Suppressor macrophage treated with lipopolysaccharide for 1 hour (primary cell): ENCODE measurements at places on chromosomes 6 and 20.

DNA sequence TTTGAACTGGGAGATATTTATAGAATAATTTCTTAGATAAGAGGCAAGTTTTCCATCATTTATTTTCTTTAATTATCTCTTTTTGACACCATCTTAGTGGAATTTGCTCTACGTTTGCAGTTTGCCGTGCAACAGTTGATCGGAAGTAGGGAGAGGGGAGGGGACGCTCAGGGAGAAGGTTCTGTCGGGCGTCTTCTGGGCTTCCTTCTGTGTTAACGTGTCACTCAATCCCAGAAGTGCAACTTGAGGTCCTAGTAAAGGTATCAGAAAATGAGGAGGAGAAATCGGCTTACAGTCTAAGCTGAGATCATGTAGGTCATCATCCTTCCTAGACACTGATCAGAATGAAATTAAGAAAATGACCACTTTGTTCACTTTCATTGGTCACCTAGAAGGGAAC lies 149.0 kb upstream of the SNX9 start:
- no peak for DNase-seq

DNA sequence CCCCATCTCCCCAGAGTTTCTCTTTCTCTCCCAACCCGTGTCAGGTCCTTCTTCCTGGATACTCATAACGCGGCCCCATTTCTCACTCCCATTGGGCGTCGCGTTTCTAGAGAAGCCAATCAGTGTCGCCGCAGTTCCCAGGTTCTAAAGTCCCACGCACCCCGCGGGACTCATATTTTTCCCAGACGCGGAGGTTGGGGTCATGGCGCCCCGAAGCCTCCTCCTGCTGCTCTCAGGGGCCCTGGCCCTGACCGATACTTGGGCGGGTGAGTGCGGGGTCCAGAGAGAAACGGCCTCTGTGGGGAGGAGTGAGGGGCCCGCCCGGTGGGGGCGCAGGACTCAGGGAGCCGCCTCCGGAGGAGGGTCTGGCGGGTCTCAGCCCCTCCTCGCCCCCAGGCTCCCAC lies at the start of gene HLA-F:
TSS of gene HLA-F (plus strand) at position 173 of the 404 bp plus-strand sequence. CDS start at position 203, 30 bp downstream.
- no peak for DNase-seq

DNA sequence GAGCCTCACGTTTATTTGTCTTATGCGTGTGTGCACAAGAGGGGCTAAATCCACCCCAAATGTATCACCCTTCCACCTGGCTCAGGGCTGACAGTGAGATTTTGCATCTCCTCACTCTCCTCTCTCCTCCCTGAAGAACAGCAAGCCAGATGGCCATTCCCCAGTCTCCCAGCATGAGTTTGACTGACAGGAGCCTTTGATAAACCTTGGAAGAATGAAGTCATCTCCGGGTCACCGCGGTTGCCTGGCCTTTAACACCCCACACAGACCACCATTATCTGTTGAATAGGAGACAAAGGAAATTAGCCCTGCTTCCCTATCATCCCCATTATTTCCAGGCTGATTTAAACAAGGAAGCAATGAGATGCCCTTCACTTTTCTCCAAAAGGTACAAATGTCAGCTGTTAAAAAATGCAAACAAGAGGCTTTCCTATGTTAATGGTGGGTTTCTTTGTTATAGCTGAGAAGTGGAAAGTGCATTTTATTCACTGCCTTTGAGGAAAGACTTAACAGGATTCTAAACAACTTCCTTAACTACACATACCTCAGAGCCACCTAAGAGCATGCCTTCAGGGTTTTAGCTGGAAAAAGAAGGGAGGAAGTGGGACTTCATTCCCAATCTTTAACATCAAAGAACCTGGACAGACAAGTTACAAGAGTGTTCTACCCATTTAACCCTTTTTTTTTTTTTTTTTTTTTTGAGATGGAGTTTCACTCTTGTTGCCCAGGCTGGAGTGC lies 524.8 kb upstream of the ID4 start:
- no peak for DNase-seq

- no peak for DNase-seq
Measured at GRCh38 chr6:62229231-62229630, 56.8 kb downstream of the KHDRBS2 start.

GRCh38 chr6:135703621-135704020 lies 147.9 kb upstream of the PDE7B start:
- DNase-seq = peak; percentile 70

DNA sequence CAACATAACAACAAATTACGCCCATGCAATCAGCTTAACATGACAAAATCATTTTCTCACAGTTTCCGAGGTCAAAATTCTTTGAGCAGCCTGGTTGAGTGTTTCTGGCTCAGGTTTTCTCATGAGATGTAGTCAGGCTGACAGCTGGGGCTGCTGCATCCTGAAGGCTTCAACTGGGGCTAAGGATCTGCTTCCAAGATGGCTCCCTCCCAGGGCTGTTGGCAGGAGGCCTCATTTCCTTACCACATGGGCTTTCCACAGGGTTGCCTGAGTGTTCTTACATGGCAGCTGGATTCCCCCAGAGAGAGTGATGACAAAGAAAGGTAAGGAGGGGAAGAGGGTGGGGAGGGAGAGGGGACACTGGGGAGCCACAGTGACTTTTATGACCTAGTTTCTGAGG lies 63.1 kb upstream of the NNAT start:
- no peak for DNase-seq

DNA sequence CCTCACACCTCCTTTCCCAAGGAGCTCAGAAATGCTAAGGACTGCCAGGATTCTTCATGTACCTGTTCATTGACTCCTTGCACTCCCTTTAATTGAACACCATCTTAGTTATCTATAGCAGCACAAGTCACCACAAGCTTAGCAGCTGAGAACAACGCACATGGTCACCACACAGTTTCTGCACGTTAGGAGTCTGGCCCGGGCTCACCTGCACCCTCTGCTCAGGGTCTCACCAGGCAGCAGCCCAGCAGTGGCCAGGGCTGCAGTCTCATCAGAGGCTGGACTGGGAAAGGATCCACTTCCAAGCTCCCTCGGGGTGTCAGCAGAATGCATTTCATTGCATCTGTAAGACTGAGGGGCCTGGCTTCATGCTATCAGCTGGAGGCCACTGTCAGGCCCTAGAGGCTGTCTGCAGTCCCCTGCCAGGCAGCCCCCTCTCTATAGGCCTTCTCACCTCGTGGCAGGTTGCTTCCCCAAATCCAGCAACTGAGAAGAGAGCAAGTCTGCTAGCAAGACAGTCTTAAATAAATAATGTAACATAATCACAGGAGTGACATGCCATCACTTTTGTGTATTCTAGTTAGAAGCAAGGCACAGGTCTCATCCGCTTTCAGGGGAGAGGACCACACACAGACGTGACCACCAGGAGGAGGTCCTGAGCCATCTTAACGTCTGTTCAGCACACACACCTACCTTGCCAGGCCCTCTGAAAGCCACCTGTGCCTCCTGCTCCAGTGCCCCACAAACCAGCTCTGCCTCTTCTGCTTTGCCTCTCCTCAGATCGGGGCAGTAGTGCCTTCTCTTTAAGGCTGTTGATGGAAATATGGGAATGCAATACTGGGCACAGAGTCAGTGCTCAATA lies 165.2 kb upstream of the CST7 start:
- DNase-seq = no peak

- DNase-seq = no peak
Measured at GRCh38 chr6:93124006-93124632, 295.2 kb downstream of the EPHA7 start.

DNA sequence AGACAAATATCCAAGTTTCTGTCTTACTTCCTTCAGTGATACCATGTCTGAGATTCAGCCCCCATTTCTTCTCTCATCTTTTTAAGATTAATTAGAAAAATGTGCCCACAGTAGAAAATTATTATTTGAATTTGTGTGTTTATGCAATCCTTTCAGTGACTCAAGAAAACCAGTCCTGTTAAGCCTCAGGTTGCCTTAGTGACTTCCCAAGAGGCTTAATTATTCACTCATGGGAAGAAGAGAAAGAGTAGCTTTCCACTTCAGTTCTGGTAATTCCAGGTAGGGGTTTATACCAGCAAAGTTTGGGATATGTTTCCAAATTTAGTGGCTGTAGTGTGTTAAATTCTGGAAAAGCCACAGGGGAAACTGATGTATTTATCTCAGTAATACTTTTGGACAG lies 149.1 kb downstream of the RIMS1 start:
- DNase-seq = no peak

- DNase-seq = no peak
Measured at GRCh38 chr6:54135665-54136369, 24.6 kb downstream of the MLIP start.

DNA sequence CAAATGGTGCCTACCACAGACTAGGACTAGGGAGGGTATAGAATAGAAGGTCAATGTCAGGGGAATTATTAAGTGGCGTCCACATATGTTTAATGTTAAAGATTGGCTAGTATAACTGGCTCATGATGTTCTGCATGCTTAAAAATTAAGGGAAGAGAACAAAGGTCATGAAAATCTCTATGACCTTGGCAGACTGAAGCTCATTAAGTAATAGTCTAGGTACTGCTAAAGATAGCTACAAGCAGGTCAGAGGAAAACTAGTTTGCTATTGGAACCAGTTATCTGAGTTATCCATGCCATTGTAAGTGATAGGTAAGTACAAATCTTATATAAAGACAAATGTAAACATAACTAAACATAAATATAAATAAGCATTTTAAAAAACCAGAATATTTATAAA lies 32.9 kb upstream of the PRSS35 start:
- DNase-seq = no peak

DNA sequence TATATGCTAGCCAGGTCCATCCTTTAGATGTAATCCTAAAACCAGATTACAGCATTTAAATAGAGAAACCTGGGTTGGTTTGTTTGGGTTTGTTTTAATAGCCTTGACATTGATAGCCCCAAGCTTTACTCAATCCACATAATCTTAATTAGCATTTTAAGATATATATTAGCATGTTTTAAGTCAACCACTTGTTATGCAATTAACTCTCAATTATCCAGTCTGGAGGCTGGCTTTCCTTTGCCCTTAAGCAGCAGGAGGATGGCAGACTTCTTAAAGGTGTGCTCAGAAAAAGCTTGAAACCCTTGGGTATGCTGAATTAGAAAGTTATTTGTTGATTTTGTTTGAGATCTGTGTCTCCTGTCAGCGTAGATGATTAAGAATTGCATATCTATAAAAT lies 46.3 kb upstream of the SMIM28 start:
- DNase-seq = no peak

- DNase-seq = no peak
Measured at GRCh38 chr6:99613705-99614429, 7.2 kb downstream of the PRDM13 start.

DNA sequence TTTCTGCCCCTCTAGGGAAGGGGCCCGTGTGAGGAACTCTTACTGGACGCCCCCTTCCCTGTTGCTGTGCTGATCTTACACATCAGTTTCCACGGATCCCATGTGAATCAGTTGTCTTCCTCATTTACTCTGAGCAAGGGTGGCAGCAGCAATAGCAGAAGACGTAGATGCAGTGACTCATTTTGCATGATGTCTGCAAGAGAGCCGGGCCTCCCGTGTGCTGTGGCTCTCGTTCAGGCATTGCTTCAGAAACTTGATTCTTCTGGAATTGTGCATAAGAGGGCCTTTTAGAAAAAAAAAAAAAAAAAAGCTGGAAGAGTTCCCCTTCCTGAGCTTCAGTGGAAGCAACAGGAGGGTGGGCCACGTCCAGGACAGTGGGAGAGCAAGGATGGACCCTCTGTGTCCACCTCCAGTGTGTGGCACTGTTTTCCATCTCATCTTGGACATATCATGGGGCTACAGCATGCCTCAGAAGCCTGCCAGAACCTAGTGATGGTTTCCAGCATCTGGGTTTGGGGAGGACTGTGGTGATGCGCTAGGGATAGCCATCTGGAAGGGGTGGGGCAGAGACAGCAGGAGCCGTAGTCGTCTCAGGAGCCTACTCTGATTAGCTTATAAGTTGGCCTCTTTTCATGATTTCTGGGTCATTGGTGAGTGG lies 62.1 kb downstream of the FOXO3 start:
- DNase-seq = peak; percentile 94

GRCh38 chr6:70651326-70651905 lies 16.3 kb upstream of the SMAP1 start:
- no peak for DNase-seq

GRCh38 chr6:135183532-135184440 lies 2.7 kb downstream of the MYB start:
- peak; percentile 73 for DNase-seq

GRCh38 chr20:25258828-25259227 lies 10.9 kb downstream of the PYGB start:
- no peak for DNase-seq

DNA sequence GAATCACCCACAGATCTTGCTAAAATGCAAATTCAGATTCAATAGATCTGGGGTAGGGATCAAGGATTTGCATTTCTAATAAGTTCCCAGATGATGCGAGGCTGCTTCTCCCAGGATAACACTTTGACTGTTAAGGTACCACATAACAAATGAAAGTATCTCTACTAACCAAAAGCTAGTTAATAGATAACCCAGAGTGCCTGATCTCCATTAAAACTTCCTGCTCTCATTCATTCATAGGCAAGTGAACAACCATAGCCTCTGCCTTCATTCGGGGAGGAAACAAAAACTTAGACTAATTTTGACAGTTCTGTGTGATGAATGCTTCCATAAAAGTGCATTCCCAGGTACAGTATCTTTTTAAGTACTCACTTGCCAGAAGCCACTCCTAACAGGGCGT lies 265.6 kb upstream of the BTBD3 start:
- DNase-seq = no peak

- no peak for DNase-seq
Measured at GRCh38 chr6:150116200-150116800, 26.5 kb upstream of the PPP1R14C start.

DNA sequence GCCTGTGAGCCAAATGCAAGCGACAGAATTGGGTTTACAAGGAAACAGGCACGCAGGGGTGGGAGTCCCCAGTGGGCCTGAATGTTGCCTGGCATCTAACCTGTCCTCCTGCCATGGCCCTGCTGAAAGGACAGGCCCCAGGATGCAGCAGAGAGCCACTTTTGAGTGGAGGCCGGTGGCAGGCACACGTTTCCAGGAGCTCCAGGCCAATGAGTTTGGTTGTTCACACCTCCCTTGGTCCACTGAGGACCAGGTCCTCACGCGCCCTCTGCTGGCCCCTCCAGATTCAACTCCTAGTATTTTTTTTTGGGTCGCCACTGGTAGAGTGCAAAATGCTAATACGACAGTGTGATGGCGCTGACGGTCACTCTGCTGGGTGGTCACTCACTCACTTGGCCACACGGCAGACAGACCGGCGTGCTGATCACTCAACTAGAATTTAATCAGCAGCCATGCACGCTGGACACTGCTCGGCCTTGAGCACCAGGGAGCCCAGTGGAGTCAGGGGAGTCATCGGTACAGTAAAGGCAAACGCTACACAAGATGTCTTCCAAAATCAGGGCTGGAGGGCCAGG lies 81.7 kb upstream of the NFATC2 start:
- DNase-seq = peak; percentile 81

GRCh38 chr20:12040261-12040660 lies 122.6 kb downstream of the BTBD3 start:
- DNase-seq = no peak

- no peak for DNase-seq
Measured at GRCh38 chr20:58603721-58604120, 47.4 kb upstream of the STX16 start.

GRCh38 chr6:87146363-87146762 lies 9.0 kb upstream of the ZNF292 start:
- no peak for DNase-seq

- DNase-seq = no peak
Measured at GRCh38 chr6:122790028-122790422, 967 bp downstream of the SMPDL3A start.

GRCh38 chr20:63864545-63864977 lies 509 bp upstream of the TPD52L2 start:
- DNase-seq = no peak

- DNase-seq = no peak
Measured at GRCh38 chr6:45687570-45687969, 309.8 kb upstream of the SUPT3H start.
